ENCODE measurements at places on chromosomes 2 and 18. TPM values are rescaled to one million over a fixed set of nuclear protein-coding genes. Genes with fewer than 3 reads are reported as not detected.
A peak's percentile ranks its signal among the peaks of the same experiment; 100 is the strongest.

GRCh38 chr2:178892751-178893625 lies 85.8 kb upstream of the TTN start:
- DNase-seq: no peak

GRCh38 chr2:213167271-213167930 lies 16.0 kb upstream of the IKZF2 start:
- DNase-seq: no peak

- DNase-seq: peak; percentile 48
Measured at GRCh38 chr2:168156661-168157060, 90.7 kb downstream of the STK39 start.

DNA sequence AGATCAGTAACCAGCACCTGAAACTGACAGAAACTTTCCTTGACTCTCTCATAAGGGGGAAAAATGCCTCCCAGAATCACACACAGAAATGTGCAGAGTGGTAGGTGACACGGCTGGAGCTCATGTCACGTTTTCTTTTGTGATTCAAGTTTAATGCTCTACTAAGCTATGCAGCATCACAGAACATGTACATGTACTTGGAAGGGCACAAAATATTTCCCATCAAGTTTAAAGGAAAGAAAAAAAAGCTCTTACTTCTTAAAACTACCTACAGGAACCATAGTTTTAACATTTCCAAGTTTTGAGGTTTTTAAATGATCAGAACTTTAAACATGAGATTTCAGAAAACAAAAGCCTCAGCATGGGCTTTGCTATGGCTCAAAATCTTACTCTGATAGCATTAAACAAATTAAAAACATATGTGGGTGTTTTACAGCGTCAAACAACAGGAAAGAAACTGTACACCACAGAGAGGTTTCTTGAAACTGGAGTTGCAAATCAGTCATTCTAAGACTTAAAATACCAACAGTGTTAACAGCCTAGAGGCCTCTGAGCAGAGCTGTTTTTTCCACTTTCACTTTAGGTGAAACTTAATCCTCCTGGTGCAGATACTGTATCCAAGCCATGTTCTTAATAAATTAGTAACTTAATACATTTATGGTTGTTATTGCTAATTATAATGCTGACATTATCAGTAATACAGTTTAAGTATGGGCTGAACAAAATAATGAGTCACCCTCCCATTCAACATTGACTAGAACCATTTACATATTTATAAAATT lies 30.1 kb downstream of the MBP start:
- no peak for DNase-seq

DNA sequence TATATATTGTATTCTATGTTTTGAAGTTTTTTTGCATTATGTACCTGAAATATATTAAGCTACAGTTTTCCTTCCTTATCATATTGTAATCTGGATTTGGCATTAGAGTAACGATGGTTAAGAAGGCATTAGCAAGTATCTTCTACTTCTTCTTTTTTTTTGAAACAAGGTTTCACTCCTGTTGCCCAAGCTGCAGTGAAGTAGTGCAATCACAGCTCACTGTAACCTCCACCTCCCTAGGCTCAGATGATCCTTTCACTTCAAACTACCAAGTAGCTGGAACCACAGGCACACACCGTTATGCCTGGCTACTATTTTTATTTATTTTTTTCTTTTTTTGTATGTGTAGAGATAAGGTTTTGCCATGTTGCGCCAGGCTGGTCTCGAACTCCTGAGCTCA lies 201.1 kb downstream of the ZNF804A start:
- no peak for DNase-seq

DNA sequence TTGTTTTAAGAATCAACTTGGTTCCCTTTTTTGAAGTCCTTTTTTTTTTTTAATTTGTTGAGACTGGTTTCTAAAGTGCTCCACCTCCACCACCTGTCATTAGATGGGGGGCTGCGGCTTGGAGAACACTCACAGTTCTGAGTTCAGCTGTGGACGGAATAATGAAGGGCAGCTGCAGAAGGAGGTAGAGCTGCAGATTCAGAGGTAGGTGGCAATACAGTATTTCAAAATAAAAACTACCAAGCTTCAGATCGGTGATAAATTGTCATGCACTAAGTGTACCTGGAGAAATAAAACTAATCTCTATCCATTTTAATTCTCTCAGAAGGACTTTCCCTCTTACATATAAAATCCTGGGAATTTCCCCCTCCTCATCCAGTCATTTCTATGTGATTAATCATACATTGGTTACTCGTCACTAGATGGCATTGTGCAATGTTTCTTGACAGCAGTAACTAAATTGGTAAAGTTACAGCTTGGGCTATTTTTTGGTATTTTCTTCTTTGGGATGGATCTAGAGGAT lies 81.1 kb upstream of the SLC39A10 start:
- no peak for DNase-seq

ARHGAP28 gene
- total RNA-seq: 1.4 TPM

BIRC6 gene
- 32.3 TPM for total RNA-seq

DNA sequence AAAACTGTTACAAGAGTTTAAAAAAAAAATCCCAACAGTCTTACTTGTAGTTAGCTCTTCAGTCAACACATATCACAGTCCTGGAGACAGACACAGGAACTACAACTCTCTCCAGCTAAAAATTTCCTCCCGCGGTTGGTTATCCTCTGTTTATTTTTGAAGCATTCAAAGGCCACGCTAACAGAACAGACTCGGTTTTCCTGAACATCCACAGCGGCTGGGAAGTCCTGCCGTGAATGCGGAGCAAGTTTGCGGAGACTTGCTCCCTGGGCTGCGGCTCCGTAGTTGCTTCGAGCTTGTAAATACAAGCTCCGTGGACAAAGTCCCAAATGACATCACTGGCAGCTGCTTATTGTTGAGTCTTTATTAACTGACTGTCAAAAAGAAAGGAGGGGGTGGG lies at the start of gene NCKAP5:
Gene NCKAP5, minus strand, starts transcription at position 292 of the 400 bp plus-strand sequence. CDS start 50,937 bp downstream, outside the sequence.
- peak; percentile 37 for DNase-seq

RANBP2 gene
- 48.3 TPM for total RNA-seq

DNA sequence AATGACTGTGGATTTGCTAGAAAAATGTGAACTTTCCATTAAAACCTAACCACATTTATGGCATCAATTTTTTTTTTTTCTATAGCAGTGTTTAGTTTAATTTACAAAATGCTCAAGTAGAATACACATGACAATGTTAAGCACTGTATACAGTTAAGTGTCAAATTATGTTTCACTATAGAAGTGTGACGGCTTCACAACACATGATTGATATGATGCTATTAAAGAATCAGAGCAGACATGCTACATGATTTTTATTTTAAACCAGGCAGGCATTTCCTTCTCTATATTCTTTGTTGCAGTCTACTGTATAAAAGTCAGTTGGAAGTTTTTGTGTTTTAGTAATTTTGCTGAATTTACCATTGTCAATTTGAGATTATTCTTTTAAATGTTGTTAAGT lies 43.6 kb downstream of the PROKR1 start:
- no peak for DNase-seq

MORN2 gene
- 20.4 TPM for total RNA-seq

DNA sequence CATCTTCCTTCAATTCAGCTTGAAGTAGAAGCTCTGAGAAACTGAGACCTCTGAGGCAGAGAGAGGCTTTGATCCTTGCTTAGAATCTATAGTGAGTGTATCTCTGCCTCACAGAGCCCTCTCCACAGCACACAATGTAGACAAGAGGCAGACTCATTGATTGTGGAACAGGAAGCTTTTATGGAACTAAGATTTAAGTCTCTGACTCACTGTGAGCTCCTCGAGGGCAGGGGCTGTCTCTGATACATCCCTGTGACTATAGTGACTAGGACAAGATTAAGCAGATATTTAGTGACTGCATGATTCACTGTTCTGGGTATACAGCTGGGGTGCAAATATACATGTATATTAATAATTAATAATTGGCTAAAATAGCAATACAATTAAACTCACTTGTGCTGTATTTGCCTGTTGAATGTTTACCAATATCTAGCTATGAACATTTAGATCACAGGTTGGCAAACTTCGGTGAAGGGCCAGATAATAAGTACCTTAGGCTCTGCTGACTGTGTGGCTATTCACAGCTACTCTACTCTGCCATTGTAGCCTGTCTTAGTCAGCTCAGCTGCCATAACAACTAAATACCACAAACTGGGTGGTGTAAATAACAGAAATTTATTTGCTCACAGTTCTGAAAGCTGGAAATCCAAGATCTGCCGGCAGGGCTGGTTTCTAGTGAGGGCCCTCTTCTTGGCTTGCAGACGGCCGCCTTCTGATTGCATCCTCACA lies 54.4 kb downstream of the ARHGEF4 start:
- DNase-seq: no peak

DNA sequence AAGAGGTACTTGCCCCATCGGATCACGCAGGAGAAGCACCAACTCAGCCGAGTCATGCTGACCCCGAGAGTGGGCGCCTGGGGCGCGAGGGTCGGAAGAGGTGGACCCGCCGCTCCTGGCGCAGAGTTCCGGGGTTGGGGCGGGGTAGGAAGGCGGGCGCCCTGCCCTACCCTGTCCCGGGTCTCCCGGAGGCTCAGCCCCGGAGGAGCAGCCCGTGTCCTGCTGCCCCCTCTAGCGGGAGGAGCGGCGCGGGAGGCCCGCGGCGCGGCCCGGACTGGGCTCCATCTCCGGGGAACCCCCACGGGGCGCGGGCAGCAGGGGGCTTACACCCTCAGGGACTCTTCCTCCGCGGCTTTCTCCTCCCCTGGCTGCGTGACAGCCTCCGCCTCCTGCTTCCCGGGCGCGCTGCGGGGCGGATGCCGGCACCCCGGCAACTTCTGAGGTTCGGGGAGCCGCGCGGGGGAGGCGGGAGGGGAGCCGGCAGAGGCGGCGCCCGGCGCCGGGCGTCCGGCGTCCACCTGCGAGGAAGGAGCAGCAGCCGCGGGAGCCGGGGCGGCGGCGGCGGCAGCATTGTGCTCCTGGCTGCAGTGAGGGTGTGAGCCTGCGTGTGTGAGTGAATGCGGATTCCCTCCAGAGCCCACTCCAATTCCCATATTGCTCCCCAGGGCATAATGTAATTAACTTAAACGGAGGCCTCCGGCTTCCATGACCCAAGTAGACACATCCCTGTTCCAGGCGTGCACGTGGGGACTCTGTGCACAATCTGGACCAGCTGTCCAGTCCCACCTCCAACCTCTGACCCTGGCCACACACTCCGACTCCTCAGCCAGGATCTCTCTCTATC lies 7.6 kb upstream of the TNS1 start:
- DNase-seq: peak; percentile 78

DNA sequence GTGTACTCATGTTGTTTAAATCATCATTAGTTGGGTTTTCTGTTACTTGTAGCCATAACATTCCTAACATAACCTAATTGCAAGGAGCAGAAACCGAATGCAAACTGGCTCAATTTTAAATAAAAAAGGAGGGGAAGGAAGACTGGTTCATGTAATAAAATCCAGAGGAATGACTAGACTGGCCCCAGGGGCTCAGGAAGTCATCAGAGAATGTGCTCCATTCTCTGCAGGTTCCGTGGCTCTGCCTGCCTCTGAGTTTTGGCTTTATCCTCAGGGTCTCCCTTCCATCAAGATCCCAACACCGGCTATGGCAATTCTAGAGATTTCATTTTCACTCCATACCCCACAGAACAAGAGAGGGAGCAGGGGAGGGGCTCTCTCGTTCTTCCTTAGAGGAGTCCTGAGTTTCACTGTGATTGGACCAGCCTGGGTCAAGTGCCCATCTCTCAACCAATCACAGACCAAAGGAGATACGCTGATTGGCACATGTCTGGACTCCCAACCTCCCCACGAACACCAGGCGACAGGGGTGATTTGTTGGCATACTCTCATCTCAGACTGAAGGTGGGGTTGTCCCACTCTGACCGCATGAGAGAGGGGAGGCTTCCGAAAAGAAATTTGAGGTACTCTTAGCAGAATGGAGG lies 64.8 kb downstream of the NPPC start:
- DNase-seq: no peak

TACR1 gene
- total RNA-seq: 0.07 TPM

- no peak for DNase-seq
Measured at GRCh38 chr2:3192281-3192818, 185.3 kb downstream of the EIPR1 start.

DNA sequence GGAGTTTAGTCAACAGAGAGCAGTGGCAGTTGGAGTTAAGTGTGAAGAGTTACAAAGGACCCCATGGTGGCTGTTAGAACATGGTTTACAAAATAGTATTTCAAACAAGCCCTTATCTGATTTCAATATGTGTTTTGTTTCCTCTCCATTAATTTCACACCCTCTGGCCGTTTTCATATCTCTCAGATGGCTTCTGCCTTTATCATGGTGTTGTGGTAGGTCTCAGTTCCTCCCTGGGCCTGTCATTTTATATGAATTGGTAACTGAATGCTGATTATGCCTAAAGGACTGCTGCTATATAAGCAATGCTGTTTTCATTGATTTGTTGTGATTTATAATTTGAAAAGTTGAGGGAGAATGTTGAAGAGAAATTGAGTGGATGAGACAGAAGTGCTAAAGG lies 686.7 kb downstream of the NYAP2 start:
- no peak for DNase-seq

XIRP2 gene
- 248 TPM for total RNA-seq

ARHGAP25 gene
- 5.4 TPM for total RNA-seq

Data from left ventricle myocardium superior (tissue), 1 donor.